ENCODE measurements at places on chromosomes 5 and 9.

DNA sequence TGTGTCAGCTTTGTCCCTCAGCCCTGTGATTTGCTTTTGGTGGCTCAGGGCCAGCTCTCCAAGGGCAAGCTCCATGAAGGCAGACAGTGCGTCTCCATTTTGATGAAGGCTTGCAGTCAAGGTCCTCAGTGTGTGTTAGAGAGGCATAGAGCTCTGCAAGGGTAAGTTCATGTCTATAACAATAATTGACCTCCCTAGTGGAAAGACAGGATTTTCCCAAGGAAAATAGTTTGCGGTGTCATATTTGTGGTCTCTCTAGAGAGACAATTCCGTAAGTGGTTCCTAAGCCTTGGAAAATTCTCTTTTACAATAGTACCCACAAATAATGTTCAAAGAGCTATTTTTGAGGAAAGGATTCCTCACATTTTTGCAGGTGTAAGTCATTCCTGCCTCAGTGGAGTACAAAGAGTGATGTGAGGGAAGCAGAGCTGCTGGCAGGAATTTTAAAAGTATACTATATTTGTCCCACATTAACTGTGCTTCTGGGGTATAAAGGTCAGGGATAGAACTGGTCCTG is 40.2 kb downstream of the SLC1A3 start:
- no peak for DNase-seq

- no peak for DNase-seq
Observed at GRCh38 chr9:31554941-31555340, 829.5 kb upstream of the ACO1 start.

DNA sequence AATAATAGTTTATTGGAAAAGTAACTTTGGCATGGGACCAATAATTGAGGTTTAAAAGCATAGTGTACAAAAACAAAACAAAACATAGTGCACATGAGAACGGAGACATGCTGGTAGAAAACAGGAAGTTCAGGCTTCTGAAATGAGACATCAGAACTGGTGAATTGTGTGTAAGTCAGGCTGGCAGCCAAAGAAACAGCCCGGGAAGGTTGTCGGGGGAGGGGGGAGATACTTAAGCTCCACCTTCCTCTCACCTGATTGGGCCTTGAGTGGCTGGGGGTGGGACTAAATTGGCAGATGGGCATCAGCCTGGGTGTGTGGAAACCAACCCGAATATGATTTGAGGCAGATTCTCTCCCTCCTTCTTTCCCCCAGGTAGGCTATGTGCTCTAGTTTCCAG is 256.3 kb downstream of the SMARCA2 start:
- DNase-seq, result no peak

GRCh38 chr9:137748741-137749140 is 128.8 kb upstream of the CACNA1B start:
- DNase-seq, result no peak

- DNase-seq, result no peak
Observed at GRCh38 chr9:120526534-120526933, 53.4 kb downstream of the CDK5RAP2 start.

- DNase-seq, result no peak
Observed at GRCh38 chr5:10528056-10528816, 35.6 kb upstream of the ANKRD33B start.

DNA sequence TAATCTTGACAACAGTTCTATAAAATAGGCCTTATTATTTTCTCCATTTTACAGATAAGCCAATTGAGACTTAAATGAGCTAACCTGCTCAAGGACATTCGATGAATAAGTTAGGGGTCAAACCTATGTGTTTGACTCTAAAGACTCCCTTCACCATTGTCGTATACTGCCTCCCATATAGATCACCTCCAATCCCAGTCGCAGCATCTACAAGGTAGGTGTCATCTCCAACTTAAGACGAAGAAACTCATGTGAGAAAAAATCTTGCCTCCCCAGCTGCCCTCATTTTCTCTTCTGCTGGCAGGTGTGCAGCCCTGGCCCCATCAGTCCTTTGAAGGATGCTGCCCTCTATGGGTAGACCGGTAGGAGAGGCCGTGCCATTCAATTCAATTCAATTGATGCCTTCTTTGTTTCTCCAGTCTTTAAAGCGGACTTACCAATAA is 75.2 kb upstream of the SMARCA2 start:
- peak; percentile 40 for DNase-seq

GRCh38 chr5:149411738-149412519 is 32.8 kb upstream of the IL17B start:
- DNase-seq, result no peak

- no peak for DNase-seq
Observed at GRCh38 chr9:715743-716400, 125.6 kb upstream of the DMRT1 start.

DNA sequence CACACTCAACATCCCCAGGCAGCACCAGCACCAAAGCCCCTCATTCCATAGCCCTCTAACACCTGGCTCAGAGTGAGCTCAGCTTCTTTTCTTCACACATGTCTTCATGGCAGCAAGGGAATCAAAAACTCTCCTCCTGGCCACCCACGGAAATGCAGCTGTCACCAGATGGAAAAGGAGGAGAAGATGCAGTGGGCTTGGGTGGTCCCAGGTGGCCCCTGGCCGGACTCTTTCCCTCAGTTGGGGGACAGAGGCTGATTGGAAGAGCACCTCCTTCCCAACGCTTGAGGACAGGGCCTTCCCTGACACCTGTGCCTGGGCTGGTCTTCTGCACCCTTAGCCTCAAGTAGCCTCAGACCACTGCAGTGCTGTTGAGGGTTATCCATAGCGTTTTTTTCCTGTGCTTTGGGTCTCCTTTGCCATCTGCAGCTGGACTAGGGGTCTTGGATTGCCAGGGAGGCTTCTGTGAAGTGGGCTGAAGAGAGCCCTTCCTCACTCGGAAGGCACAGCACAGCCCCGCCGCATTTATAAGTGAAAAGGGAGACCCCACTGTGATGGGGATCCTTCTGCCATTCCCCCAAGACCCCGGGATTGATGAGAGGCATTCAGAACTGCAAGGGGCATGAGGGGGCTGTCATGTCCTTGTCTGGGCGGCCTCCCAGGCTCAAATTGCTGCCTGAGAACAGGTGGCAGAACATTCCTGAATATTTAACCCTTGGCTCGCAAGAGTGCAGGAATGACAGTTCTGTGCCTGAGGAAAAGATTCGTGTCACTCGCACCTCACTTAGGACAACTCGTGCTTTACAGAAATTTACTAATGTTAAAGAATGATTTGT is 200.0 kb downstream of the AUH start:
- DNase-seq, result peak; percentile 37

- no peak for DNase-seq
Observed at GRCh38 chr5:168226012-168226411, 65.4 kb upstream of the WWC1 start.

- no peak for DNase-seq
Observed at GRCh38 chr5:36374266-36374862, 72.7 kb upstream of the RANBP3L start.

DNA sequence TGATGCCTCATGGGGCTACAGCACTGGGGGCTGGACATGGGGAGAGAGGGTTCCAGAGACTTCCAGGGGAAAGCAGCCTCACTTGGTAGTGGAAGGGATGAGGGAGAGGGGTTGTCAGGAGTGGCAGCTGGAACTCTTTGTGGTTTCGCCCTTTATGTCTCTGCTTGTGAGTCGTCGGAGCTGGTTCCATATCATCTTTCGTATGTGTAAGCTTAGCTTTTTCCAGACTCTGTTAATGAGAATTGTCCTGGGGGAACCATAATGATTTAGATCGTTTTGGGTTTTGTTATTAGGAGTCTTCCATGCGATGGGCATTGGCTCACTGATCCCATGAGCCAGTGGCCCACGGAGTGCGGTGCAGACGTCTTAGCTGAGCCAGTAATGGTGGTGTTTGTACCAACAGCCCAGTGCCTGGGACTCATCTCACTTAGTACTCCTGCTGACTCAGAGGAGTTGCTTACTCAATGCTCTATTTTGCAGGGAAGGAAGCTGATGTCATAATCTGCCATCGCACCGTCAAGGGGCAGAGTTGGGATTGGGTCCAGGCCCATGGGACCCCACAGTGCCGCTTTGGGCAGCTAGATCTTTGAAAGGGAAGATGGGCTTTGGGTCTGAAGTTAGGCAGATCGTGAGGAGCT is 48.5 kb downstream of the NEK6 start:
- no peak for DNase-seq

DNA sequence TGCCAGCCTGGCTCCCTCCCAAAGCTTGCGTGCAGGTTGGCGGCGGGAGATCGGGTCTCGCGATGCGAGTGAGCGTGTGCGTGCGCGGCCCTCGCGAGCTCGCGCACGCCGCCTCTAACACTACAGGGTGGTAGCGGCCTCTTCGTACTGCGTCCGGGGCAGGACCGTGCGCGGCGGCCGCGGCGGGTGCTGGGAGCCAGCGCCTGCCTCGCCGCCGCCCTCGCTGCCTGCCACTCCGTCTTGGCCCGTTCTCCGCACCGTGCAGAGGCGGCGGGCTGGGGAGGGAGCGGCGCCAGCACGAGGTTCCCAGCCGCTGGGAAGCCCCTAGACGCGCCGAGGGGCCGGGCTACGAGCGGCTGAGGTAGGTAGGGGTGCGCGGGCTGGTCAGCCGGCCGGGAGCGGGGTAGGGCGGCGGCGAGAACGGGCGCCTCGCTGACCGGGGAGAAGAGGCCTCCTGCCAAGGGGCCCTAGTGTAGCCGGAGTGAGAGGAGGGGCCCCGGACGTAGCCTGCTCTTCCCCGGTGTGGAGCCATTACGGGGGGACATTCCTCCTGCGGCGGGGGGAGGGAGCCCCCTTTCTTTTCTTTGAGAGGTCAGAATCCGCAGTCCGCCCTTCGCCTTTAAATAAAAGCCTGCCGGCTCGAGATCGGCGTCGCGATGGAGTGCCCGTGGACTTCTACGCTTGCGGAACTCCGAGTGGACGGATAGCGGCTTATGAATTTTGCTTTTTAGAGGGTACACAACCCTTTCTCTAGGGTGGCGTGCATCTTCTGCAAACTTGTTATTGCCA is at the start of gene C5orf24:
TSS of gene C5orf24 (plus strand) at position 117 of the 789 bp plus-strand sequence. CDS start 8,933 bp downstream, outside the sequence.
- peak; percentile 93 for DNase-seq

- no peak for DNase-seq
Observed at GRCh38 chr5:117299224-117299935, 724.8 kb upstream of the SEMA6A start.

All from activated T-cell treated with anti-CD3 and anti-CD28 coated beads, Interleukin-2, amount 50 U/mL, for 24 hours (primary cell).